ENCODE measurements at places on chromosomes 16 and 17.

- DNase-seq, result no peak
Measured at GRCh38 chr17:66299711-66300110, 2.7 kb upstream of the PRKCA start.

DNA sequence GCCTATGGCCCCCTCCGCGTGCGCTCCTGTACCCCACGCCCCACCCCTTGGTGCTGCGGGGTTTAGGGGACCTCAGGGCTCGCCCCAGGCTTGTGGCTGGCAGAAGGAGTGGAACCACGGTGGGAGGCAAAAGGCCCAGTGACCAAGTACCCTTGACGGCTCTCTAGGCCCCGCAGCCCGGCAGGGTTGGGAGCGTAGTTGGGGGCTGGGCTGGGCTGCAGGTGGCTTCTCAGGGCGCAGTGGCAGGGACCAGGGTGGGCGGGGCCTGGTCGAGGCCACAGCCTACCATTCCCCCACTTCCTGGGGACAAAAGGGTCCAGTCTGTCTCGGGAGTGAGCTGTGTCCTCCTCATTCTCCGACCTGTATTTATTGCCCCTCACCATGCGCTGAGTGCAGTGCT is 124.9 kb downstream of the RBFOX3 start:
- DNase-seq, result no peak

DNA sequence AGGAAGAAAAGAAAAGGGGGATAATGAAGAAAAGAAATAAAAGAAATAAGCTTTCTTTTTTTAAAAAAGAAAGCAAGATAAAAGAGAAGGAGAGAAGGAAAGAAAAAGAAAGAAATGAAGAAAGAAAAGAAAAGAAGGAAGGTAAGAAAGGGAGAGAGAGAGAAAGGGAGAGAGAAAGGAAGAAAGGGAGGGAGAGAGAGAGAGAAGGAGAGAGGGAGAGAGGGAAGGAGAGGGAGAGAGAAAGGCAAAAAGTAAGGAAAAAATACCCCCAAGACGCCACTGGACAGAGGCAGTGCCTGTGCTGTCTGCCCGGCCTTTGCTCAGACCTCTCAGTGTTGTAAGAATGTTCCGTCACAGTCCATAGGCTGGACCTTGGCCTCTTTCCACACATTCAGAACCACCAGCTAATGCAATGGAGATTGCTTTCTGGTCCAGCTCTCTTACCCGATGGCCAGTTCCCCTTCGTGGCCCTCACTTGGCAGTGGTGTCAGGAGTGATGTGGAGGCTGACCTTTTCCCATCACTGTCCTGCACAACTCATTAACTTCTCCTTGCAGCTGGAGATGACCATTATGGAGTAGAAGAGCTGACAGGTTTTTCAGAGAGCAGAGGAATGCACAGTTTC is 14.3 kb upstream of the HNF1B start:
- no peak for DNase-seq

- DNase-seq, result no peak
Measured at GRCh38 chr16:2716948-2717347, 3.1 kb downstream of the PRSS27 start.

GRCh38 chr17:55237841-55238178 is 26.9 kb upstream of the HLF start:
- no peak for DNase-seq

GRCh38 chr17:31313982-31314781 is at the start of gene EVI2B:
EVI2B (minus strand) TSS chr17:31314054; CDS start chr17:31305609, 8,445 bp downstream.
- DNase-seq, result peak; percentile 82

DNA sequence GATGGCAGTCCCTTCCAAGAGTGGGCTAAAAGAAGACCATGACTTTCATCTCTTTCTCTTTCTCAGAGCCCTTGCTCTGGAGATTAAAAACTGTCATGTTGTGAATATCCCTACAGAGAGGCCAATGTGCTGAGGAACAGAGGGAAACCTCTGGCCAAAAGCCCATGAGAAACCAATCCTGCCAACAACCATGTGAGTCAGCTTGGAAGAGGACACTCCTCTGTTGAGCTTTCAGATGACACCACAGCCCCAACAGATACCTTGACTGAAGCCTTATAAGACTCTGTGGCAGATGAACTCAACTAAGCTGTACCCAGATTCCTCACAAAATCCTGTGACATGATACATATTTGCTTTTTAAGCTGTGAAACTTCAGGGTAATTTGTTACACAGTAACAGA is 19.6 kb downstream of the CPPED1 start:
- DNase-seq, result peak; percentile 76

DNA sequence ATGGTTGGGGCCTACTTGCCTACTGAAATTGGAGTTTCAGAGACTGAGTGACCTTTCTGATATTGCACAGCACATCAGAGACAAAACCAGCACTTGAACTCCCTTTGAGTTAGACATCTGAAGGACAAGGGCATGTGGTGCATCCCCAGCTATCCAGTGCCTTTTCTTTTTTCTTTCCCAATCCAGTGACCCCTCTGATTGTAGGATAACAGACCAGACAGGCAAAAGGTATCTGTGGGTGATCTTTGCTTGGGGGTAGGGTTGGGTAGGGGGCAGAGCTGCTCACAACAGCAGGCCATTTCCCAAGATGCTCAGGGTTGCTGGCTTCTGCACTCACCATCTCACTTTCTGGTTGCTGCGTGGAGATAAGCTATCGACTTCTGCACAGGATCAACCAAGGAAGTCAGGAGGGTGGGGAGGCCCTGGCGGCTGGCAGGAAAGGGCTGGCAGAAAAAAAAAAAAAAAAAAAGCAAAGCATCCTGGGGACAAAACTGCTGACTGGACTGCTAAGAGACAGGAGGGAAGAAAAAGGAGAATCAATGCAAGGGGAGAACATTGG is 42.2 kb downstream of the HOXB1 start:
- DNase-seq, result peak; percentile 76

DNA sequence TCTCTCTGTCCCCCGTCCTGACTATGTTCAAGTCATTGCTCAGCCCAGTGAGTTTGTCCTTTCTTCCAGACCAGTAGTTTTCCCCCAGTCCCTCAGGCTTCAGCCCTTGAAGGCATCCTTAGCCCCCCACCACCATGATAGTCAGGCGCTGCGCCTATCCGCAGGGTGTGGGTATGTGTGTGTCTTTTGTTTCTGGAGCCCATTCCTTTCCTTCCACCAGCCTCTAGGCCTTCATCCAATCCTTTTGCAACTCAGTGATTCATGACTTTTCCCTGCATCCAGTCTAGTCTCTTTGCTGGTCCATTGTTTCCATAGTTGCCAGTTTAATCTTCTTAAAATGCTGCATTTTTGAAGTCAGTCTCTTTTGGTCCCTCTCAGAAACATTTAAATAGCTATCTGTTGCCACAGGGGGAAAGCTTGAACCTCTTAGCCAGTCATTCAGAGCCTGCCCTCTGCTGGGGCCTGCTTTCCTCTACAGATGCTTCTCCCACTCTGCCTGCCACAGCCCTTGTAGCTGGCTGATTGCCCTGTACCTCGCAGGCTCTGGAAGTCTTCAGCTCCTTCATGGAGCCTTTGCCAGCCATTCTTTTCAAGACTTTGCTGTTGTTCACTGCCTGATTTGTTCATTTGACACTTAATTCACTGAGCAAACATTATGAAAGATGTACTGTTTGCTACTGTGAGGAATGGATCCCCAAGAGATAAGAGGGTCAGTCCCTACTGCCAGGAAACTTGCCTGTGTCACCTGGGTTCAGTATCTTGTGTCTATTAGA is 55.9 kb upstream of the ADCY7 start:
- peak; percentile 88 for DNase-seq

GRCh38 chr17:81267390-81268067 is 27.6 kb downstream of the SLC38A10 start:
- DNase-seq, result no peak

DNA sequence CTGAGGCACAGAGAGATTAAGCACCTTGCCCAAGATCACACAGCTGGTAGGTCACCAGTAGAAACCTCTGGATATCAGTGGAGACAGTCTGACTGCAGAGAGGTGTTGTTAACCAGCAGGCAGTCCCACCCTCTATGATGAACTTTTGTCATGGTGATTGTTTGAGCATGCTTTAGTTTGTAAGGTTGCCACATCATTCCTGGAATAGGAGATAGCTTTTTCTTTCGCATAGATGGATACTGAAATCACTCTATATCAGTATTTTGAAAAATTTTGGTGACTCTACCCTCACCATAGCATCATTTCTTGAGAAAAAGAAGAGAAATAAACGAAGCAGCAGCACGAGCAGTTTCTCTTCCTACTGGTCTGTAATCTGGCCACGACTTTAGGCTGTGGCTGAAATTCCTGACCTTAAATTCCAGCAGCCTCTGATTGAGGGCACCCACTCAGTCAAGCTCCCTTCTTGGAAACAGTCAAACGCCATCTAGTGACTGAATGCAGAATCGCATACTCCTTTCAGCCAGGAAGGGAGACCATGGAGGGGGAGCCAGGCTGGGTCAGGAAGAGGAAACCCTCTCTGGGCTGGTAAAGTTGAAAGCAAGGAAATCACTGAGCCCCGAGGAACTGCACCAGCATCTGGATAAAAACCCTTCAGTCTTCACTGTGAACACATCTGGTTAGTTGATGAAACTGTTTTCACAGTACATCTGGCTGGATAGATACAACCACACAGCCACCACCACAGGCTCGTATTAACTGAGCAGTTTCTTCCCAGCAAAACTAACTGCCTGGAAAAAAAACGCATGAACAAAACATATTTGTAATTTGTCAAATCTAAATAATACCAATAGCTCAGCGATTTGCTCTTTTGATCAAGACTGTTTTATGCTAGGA is 108.5 kb upstream of the XYLT1 start:
- DNase-seq, result peak; percentile 72

DNA sequence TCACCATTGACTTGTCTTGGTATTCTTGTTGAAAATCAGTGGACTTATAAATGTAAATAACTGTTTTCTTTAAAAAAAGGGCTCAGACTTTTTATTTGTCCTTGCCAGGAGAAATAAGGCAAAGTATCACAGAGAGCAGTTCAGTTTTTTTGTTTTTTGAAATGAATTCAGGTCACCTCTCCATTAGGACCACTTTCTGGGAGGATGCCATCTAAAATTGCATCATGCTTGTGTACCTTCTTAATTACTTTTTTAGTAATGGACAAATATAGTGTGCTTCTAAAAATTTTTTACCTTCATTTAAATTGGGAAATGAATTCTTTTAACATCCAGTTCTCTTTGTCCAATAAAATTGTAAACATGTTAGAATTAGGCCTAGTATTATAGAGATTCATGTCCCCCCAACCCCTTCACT is 210.0 kb downstream of the BCAS3 start:
- DNase-seq, result no peak

DNA sequence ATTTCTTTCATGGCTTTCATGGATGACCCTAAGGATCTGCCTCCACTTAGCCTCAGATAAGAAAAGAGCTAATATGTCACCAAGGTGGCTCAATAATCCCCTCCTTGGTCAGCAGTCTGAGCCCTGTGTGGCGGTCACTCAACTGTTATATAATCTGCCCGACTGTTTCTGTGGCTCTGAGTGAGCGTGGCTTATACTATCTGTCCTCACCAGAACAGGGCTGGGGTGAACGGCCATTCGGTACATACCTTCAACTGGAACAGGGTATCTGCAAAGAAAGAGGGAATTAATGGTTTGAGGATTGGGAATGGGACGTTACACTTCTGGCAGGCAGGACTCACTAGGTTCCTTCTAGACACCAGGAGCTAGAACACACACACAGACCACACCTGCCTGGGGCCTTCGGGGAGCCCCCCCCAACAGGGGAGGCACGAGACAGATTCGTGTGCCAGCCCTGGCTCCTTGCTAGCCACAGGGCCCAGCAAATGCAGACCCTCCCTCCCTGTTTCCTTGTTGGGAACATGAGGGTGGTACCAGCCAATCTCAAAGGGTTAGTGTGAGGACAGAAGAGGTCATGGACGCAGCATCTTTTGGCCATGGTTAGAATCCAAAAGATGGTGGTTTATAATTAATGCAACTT is 3.7 kb downstream of the CHMP1A start:
- no peak for DNase-seq

- DNase-seq, result peak; percentile 84
Measured at GRCh38 chr16:1749152-1750117, 21.9 kb downstream of the NME3 start.

DNA sequence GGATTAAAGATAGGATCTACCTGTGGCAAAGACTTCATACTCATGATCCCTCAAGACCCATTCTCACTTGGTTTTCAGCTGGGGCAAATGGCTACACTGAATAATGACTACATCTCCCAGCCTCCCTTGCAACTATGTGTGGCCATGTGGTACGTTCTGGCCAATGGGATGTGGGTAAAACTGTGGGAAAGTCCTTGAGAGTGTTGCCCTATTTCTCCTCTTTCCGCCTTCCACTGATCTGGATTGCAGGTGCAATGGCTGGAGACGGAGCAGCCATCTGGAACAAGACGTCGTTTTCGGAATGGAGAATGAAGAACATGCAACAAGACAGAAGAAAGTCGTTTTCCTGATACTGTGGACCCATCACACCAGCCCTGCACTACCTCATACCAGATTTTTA is 48.5 kb downstream of the HAPSTR1 start:
- DNase-seq, result peak; percentile 62

DNA sequence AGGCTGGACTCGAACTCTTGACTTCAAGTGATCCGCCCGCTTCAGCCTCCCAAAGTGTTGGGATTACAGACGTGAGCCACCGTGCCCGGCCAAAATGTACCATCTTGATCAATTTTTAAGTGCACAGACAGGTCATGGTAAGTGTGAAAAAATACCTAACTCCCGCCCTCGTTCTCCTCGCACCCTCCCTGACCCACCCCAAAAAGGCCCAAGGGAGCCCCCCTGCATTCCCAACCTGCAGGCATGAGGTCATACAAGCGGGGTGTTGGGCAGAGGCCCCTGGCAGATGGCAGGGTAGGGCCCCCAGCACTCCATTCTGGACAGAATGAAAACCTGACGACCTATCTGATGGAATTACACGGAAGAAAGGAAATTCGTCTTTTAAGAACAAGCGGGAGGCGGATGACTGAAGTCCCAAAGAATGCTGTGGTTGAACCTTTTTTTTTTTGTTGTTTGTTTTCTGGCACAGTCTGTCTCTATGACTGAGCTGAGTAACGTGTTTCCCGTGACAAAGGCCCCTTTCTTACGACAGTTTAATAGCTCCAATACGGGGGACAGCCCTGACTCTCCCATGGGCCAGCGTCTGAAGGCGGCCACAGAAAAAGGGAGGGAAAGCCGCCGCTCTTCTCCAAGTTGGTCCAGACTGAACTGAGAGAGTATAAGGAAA is 376.4 kb downstream of the SLC39A11 start:
- DNase-seq, result peak; percentile 93

GRCh38 chr16:84690088-84690819 is 9.5 kb upstream of the USP10 start:
- no peak for DNase-seq

DNA sequence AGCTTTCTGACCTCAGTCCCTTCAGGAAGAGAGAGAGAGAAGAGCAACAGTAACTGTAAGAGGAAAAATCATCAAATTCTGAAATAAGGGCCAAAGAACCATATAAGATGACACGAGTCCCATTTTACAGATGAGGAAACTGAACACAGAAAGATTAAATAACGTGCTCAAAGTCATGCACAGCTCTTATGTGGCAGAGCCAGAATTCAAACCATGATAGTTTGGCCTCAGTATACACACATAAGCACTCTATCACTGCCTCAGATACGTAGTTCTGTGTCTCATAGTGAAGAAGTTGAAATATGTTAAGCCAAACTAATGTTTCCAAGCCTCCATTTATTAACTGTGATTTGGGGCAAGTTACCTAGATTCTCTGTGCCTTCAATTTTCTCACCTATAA is 1.9 kb upstream of the ZNF19 start:
- no peak for DNase-seq

All from amniotic epithelial cell (primary cell).